Vagina (tissue), 2 donors: ENCODE measurements at places on chromosomes 1 and 21. TPM values are rescaled to one million over a fixed set of nuclear protein-coding genes. Genes with fewer than 3 reads are reported as not detected.
A peak's percentile ranks its signal among the peaks of the same experiment; 100 is the strongest.

DNA sequence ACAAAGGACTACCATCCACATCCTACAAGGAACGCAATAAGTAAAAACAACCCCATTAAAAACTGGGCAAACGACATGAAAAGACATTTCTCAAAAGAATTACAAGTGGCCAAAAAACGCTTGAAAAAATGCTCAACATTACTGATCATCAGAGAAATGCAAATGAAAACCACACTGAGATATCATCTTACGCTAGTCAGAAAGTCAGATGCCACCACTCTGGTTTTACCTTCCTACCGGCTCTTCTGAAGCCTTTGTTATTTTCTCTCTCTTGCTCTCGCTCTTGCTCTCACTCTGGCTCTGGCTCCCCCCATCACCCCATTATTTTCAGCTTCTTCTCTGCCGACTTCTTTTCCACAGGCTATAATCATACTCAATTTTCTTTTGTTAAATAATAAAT is 38.8 kb downstream of the VPS45 start:
- H3K4me1 ChIP-seq = no peaks in the 10 kb centered on the region
- H3K27ac ChIP-seq = no peak overlapping the region
- no peak for DNase-seq
- no peak overlapping the region for H3K4me3 ChIP-seq
- no peaks in the 10 kb centered on the region for H3K36me3 ChIP-seq

Gene OLFML2B
- total RNA-seq = 12.8 TPM

DNA sequence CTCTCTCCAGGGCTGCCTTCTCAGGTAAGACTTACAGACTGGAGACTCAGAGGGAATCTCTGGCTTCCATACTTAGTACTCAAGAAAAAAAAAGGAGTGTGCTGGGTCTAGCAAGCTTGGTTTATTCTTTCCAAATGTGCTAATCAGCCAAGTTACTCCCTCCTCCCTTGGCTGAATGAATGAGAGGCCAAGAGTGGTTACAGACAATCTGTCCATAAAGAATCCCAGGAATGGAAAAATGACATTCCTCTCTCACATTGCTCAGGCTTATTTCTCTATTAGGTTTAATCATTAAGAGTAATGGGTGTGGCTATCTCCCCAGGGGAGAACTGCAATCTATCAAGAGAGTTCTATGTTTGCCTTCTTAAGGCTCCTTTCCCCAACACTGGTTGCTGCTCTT is 547.3 kb upstream of the PLXNA2 start:
- no peaks in the 10 kb centered on the region for H3K36me3 ChIP-seq
- no peak for DNase-seq
- no peaks in the 10 kb centered on the region for H3K4me1 ChIP-seq
- H3K27me3 ChIP-seq = no peaks in the 10 kb centered on the region

Gene LHX8
- not detected for total RNA-seq

DNA sequence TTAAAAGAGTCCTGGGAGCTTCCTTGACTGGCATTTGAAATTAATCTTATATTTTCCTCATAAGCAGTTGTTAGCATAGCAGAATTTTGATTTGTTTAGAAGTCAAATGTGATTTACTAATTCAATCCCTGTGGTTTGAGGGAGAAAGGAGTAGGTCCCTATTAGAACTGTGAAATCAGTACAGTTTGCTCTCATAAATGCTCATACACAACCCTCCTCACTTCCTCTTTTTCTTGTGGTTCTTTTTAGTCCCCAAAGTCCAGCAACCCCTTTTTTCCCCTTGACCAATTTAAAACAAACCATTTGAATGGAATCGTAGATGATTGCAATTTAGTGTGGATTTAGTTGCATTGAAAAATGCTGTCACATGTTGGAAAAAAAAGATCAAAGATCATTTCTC is 9.2 kb upstream of the IFI44 start:
- no peaks in the 10 kb centered on the region for H3K36me3 ChIP-seq
- H3K4me1 ChIP-seq = no peaks in the 10 kb centered on the region
- H3K27ac ChIP-seq = no peak overlapping the region
- H3K4me3 ChIP-seq = no peak overlapping the region

GRCh38 chr21:32065654-32066053 is 192.8 kb downstream of the HUNK start:
- no peak for DNase-seq
- H3K36me3 ChIP-seq = no peaks in the 10 kb centered on the region
- no peak overlapping the region for H3K4me3 ChIP-seq
- H3K4me1 ChIP-seq = no peaks in the 10 kb centered on the region
- no peaks in the 10 kb centered on the region for H3K27me3 ChIP-seq

Gene MRAP
- 3.9 TPM for total RNA-seq

Gene TNFSF4
- total RNA-seq = 0.74 TPM

Gene CD52
- total RNA-seq = 8.1 TPM

DNA sequence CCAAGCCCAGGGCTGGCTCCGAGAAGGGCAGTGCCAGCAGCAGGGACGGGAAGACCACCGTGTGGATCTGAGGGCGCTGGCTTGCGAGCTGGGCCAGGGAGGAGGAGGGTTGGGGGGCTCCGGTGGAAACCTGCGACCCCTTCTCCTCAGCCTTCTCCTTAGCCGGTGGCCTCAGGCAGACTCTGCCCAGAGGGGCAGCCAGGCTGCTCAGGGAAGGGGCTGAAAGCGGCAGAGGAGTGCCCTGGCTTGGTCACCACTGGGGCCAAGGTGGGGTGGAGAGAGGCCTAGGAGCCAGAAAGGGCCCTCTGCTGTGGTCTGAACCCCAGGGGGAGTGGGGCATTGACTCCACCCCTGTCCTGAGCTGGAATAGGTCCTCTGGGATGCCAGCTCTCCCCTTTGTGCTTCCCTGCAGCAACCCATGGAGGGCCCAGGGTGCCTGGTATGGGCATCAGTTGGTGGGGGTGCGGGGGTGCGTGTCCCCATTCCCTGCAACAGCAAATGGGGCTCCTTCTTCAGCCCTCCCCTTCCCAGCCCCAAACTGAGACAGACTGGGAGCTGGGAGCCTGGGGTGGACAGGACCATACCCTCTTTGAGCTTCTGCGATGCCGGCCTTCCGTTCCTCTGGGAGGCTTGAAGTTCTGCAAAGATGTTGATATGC is 6.5 kb upstream of the IBA57 start:
- no peaks in the 10 kb centered on the region for H3K36me3 ChIP-seq
- no peaks in the 10 kb centered on the region for H3K27me3 ChIP-seq
- peaks cover 50% of the 10 kb centered on the region for H3K4me1 ChIP-seq
- H3K27ac ChIP-seq = no peak overlapping the region

DNA sequence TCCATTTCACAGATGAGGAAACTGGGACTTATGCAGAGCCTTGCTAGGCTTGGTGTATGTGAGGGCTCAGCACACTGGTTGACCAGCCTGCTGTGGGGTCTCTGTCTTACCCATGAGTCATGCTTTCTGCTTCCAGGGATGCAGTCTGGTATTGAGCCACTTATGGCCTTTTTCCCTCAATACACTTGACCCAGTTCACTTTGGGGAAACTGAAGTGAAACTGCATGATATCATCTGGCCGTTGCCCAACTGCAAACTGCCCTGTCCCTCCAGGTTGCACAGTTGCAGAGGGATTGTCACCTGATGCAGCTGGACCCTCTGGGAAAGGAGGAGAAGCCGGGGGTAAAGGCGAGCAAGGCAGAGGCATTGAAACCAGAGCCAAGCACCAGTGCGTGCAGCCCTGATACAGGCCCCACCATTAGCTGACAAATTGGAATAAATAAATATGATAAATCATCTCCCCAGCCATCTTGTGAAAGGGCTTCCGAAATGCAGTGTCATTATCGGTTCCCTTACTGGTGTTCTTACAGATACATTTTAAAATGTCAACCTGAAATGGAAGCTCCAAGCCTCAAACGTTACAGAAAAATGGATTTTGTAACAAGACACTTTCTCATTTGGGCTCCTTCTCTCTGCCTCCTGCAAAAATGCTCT is 39.3 kb upstream of the DUSP10 start:
- H3K36me3 ChIP-seq = no peaks in the 10 kb centered on the region
- no peaks in the 10 kb centered on the region for H3K4me1 ChIP-seq
- no peak for DNase-seq
- no peaks in the 10 kb centered on the region for H3K27me3 ChIP-seq
- H3K27ac ChIP-seq = no peak overlapping the region

Gene HENMT1
- 0.98 TPM for total RNA-seq

- no peak for DNase-seq
- H3K36me3 ChIP-seq = no peaks in the 10 kb centered on the region
- peaks cover 13% of the 10 kb centered on the region for H3K4me1 ChIP-seq
- no peak overlapping the region for H3K27ac ChIP-seq
- no peaks in the 10 kb centered on the region for H3K27me3 ChIP-seq
Measured at GRCh38 chr1:66575739-66576138, 41.8 kb downstream of the SGIP1 start.

Gene SLC39A1
- total RNA-seq = 77.8 TPM

Gene SPRR4
- not detected for total RNA-seq

Gene VWA5B1
- not detected for total RNA-seq

DNA sequence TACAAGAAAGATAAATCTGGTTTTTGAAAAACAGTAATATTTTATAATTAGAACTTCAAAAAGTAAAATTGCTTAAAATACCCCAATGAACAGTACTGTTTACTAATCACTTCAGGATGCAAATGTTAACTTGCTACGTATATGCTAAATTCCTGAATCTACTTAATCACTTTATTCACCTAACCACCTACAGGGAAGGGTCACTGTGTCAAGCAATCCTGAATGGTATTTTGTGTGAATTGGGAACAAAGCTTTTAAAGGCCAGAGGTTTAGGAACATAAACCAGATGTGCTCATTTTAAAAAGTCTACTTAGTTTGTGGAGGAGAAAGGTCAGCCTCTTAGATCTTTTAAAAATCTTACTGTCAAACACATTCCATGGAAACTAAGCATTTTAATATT is 1143.0 kb upstream of the ADGRL2 start:
- H3K4me3 ChIP-seq = no peak overlapping the region
- H3K27me3 ChIP-seq = no peaks in the 10 kb centered on the region
- no peaks in the 10 kb centered on the region for H3K4me1 ChIP-seq
- no peak for DNase-seq

DNA sequence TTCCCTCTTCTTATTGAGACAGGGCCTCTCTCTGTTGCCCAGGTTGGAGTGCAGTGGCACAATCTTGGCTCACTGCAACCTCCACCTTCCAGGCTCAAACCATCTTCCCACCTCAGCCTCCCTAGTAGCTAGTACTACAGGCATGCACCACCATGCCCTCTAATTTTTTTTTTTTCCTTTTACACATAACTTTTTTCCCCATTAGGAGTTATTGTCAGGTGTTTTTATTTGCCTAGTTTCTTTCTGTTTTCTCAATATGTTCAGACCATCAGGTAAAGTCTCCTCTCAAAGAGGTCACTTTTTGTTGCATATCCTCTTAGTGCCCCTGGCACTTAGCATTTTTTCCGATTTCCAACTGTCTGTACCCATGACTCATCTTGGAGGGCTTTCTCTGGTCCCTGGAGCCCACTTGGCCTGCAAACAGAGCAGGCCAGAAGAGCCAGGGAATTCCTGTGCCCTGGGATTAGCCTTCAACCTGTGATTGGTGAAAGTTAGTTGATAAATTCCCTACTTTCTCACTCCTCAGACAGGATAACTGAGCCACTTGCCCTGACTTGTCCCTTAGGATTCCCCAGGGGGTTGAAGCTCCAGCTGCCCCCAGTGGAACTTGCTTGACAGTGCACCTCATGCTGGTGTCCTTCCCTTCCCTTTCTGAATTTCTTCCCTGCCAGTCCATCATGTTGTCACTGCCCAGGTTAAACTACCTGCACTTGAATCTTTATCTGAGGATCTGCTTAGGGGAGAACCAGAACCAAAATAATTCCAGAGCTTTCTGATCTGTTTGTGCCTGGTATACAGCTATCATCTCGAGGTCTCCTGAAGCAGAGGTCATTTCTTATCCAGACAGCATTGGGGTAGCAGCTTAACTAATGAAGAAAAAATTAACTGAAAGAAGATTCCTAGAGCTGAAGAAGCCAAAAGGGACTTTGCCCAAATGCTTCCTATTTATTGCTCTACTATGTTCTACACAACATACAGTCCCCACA is 2.4 kb downstream of the NTPCR start:
- H3K27ac ChIP-seq = no peak overlapping the region
- no peak for DNase-seq
- H3K4me3 ChIP-seq = no peak overlapping the region
- no peaks in the 10 kb centered on the region for H3K27me3 ChIP-seq
- H3K4me1 ChIP-seq = peaks cover 27% of the 10 kb centered on the region
- H3K36me3 ChIP-seq = peaks cover 18% of the 10 kb centered on the region

- DNase-seq = no peak
- H3K27ac ChIP-seq = peak overlapping the region; percentile 79
- no peaks in the 10 kb centered on the region for H3K36me3 ChIP-seq
- no peaks in the 10 kb centered on the region for H3K27me3 ChIP-seq
Measured at GRCh38 chr1:119713039-119713748, 1.5 kb downstream of the PHGDH start.

Gene PCP4
- total RNA-seq = 174 TPM

DNA sequence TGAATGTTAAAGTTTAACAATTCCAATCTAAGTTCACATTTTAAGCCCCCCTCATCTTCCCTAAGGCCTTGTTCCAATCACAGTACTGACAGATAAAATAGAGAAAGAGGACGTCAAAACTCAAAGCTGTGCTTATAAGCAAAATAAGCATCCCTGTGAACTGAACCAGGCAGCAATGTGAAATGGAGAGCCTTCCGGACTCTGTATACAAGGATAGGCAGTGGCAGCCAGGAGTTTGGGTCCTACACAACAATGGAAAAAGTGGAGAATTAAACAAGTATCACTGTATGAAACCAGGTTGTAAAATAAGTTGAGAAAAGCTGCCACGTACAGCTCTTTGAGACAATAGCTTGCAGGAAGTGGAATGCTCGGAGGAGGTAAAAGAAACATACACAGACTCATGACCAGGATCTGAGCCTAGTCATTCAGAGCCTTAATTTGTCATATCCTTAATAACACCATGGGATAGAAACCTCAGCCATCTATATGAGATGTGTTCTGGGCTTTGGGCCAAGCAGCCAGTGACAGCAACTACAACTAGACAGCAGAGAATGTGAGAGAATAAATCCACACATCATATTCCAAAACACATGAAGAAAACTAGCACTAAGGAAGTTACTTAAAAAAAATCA is 55.2 kb upstream of the PALMD start:
- no peaks in the 10 kb centered on the region for H3K27me3 ChIP-seq
- no peaks in the 10 kb centered on the region for H3K36me3 ChIP-seq
- no peaks in the 10 kb centered on the region for H3K4me1 ChIP-seq
- H3K4me3 ChIP-seq = no peak overlapping the region
- DNase-seq = no peak

Gene TSPAN2
- total RNA-seq = 10.6 TPM

DNA sequence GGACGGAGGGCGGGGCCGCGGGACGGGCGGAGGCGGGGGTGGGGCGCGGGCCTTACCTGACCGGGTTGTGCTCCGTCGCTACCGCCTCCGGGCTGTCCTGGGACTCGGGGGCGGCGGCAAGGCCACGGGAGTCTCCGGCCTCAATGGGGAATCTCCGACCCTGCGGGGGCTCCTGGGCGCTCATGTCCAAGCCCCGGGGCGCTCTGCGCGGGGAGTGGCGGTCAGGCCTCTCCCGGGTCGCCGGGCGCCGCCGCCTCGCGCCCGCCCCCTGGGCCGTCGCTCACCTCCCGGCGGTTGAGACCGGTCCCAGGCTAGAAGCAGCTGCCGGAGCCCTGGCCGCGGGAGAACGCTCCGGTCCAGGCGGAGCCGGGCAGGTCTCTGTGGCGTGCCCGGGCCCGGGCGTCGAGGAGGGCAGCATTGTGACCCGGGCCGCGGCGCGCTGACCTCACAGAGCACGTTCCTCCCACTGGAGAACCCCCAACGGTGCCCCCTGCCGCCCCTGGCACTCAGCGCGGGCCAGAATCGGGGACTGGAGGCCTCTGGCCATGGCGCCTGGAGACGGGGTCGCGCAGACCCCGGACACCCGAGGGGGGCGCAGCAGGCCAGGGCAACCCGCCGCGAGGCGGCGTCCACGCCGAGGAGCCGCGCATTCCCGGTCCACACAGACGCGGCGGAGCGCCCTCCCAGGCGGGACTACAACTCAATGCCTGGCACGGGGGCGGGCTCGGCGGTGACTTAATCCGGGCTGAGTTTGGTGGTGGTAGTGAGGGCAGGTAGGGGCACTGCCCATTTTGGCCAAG is 411 bp downstream of the FAM229A start:
- H3K27ac ChIP-seq = peak overlapping the region; percentile 42
- peak overlapping the region; percentile 45 for H3K4me3 ChIP-seq
- no peak for DNase-seq
- H3K4me1 ChIP-seq = peaks cover 21% of the 10 kb centered on the region
